ENCODE measurements at places on chromosomes 11 and 22.

- DNase-seq, result no peak
Observed at GRCh38 chr22:47593911-47594311, 831.5 kb downstream of the TBC1D22A start.

DNA sequence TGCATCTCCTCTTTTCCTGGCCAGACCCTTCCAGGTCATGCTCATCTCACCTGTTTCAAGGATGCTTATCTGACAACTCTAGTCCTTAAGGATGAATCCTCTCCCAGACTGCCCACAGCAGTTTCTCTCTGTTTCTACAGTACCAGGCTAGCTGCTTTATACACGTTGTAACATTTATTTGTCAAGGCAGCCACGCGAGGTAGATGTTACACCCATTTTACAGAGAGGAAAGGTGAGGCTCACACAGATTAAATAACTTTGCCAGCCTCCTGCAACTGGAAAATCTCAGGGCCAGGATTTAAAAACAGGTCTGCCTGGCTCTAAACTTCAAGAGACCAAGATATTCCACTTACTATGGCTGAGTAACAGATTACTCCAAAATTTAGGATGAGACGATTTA lies 45.7 kb upstream of the E2F8 start:
- DNase-seq, result no peak

- DNase-seq, result no peak
Observed at GRCh38 chr11:84854498-84854880, 772.7 kb downstream of the DLG2 start.

GRCh38 chr11:12499071-12499470 lies 121.7 kb downstream of the PARVA start:
- no peak for DNase-seq

- DNase-seq, result peak; percentile 40
Observed at GRCh38 chr11:118263695-118264568, at the start of gene MPZL2. Gene MPZL2, minus strand, starts transcription at chr11:118264297. Its CDS starts 144 bp downstream, at chr11:118264153.

- no peak for DNase-seq
Observed at GRCh38 chr11:114472661-114473060, 33.4 kb downstream of the REXO2 start.

DNA sequence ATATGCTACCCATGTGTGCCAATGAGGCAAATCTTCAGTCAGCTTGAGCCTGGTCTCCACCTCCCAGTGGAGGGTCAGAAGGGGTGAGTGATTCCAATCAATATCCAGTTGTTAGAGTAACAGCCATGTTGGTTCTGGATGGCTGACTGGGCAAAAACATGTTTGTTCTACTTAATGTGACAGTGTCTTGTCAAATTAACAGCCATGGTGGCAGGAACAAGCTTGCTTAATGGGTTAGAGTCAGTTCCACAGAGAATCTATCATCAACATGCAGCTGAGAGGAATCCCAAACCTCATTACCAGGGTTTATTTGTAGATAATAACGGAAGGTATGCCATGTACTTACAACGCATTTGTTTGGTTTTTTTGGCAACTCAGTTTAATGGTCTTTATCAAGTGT lies 133.2 kb downstream of the SLC17A6 start:
- no peak for DNase-seq
